Adipose tissue (tissue), 3 donors: ENCODE measurements at places on chromosomes 4 and X. TPM values are rescaled to one million over a fixed set of nuclear protein-coding genes. Genes with fewer than 3 reads are reported as not detected.

ADH4 gene
- 1.1 TPM for polyA plus RNA-seq

MAGEB10 gene
- not detected for polyA plus RNA-seq

GPR50 gene
- not detected for polyA plus RNA-seq

PLAC8 gene
- polyA plus RNA-seq: 2.5 TPM

UGT2B7 gene
- polyA plus RNA-seq: not detected

SOX3 gene
- polyA plus RNA-seq: not detected

ELOVL6 gene
- 13.8 TPM for polyA plus RNA-seq

KCNE5 gene
- not detected for polyA plus RNA-seq

LRIT3 gene
- polyA plus RNA-seq: 0.08 TPM

ASMT gene
- 0.09 TPM for polyA plus RNA-seq

P2RY4 gene
- polyA plus RNA-seq: not detected

PAGE1 gene
- not detected for polyA plus RNA-seq

GAB3 gene
- 0.85 TPM for polyA plus RNA-seq

EBP gene
- 38.4 TPM for polyA plus RNA-seq

RBMXL3 gene
- not detected for polyA plus RNA-seq

ADGRL3 gene
- polyA plus RNA-seq: 0.90 TPM

MTNR1A gene
- polyA plus RNA-seq: 0.51 TPM

CT83 gene
- not detected for polyA plus RNA-seq
